ENCODE measurements at places on chromosomes 4 and X.

DNA sequence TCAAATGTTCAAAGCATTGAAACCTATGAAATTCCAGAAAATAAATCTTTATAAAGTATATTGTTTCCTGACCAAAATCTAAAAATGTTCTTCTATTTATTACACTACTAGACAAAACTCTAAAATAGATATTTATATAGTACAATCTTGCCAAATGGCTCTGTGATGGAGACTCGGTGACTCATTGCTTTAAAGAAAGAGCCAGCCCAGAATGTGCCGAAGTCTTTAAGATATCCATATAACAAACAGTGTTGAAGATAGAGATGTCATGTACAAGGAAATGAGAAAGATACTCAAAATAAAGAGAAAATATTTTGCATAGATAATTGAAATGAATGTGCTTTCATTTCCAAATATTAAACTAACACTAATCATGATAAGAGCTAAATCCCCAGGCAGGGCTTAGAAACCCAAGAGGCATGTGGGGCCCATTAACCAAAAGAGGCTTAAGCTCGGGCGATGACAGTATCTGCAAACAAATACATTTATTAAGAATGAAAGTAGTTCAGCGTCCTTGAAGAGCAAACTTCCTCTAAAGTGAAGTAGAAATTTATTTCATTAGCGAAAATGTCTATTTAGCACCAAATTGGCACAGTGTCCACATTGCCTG is 102.1 kb upstream of the FAM9B start:
- no peak for DNase-seq

GRCh38 chrX:116142976-116143375 is 27.6 kb upstream of the AGTR2 start:
- DNase-seq = no peak

DNA sequence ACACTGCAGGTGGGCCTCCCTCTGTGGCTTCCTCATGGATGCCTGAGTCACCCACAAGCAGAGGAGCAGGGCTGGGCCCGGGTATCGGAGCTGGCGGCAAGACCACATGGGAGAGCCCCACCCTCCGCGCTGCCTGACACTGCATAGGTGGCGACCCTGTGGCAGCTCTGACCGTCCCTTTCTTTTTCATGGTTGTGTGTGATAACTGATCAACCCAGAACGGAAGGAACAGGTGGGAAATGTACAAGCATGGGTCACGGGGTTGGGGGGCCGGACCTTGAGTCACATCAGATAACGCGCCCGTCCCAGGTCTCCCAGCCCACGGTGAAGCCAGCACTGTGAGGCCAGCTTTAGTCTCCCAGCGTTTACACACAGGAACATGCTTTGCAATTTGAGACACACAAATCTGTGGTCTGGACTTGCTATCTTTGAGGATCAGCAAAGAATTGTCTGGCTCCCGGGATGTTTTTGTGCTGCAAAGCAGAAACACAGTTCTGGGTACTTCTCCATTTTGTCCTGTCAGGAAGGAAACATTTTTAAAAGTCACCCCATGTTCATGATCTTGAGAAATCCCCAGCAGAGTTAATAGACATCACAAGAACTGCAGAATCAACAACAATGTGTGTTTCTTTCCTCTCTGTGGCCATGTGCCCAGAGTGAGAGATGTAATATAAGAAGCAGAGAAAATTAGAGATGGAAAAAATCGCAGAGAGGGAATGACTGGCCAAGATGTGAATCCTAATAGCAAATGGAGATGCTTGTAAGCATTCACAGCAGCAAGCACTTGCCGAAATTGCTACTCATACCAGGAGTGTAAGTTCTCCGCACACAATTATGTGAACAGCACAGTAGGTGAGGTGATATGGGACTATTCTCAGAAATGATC is 70.1 kb upstream of the CBR4 start:
- DNase-seq = peak; percentile 68

GRCh38 chrX:49186125-49187027 is at the start of gene PRICKLE3:
Gene PRICKLE3 (minus strand): TSS chrX:49186373. CDS start chrX:49186297, 76 bp downstream.
- DNase-seq = no peak

- no peak for DNase-seq
These were observed 21.4 kb upstream of the NOX1 start for GRCh38 chrX:100895365-100896075.

GRCh38 chr4:5905714-5906113 is 12.8 kb upstream of the CRMP1 start:
- no peak for DNase-seq

GRCh38 chr4:138741766-138742377 is 273.7 kb upstream of the NOCT start:
- DNase-seq = no peak

GRCh38 chr4:88382621-88383020 is 4.0 kb downstream of the HERC6 start:
- no peak for DNase-seq

DNA sequence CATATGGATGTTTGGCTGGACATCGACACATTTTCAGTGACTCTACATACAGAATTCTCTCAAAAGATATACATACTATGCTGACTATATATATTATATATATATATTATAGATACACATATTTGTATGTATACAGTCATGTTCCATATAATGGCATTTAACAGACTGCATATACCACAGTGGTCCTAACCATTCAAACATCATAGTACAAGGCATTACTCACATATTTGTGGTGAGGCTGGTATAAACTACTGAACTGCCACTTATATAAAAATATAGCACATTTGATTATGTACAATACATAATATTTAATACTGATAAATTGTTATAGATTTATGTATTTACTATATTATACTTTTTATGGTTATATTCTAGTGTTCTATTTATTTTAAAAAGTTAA is 168.5 kb downstream of the IL15 start:
- DNase-seq = no peak

DNA sequence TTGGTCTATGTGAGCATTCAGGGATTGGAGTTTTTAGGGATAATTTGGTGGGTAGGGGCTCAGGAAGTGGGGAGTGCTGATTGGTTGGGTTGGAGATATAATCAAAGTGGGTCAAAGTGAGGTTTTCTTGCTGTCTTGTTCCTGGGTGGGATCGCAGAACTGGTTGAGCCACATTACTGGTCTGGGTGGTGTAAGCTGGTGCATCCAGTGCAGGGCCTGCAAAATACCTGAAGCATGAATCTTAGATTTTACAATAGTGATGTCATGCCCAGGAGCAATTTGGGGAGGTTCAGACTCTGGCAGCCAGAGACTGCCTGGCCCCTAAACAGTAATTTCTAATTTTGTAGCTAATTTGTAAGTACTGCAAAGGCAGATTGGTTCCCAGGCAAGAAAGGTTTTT is 665.6 kb upstream of the PRKX start:
- no peak for DNase-seq

- DNase-seq = no peak
These were observed 9.8 kb downstream of the SPP1 start for GRCh38 chr4:87985097-87985886.

- no peak for DNase-seq
These were observed 999.1 kb downstream of the STPG2 start for GRCh38 chr4:97144199-97144598.

DNA sequence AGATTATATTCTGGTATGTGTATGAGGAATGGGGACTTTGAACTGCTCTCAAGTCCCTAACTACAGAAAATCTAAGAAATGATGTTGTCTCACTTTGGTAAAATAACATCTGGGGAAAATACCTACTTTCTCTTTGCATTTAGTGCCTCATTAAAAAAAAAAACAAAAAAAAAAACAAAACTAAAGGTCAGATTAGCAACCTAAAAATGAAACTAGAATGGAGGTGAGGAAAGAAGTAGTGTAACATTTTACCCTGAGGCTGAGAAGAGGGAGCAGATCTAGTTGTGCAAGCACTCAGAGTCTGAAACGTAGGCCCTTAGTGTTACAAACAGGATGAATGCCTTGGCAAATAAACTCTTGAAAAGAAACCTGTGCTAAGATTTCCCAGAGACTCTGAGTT is 56.0 kb downstream of the VGLL1 start:
- no peak for DNase-seq

DNA sequence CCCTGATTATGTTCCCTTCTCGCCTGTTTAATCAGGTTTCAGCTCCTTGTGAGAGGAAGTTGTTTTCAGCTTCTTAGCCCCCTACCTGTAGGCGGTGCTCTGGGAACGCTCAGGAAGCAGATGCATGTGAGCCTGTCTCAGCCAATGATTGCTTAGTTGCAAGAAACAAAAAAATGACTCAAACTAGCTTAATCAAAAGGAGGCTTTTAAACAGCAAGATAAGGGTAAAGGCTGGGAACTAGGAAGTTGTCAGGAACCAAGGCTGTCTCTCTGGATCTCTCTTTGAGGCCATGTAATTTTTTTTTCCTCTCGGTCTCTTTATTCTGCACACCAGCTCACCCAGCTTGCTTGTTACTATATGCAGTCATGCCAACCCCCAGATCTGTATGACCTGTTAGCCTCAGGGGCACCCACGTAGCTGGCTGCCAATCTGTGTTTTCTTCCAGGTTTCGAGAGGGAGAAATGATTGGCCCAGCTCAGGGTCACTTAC is 109.1 kb downstream of the PTTG2 start:
- DNase-seq = no peak

DNA sequence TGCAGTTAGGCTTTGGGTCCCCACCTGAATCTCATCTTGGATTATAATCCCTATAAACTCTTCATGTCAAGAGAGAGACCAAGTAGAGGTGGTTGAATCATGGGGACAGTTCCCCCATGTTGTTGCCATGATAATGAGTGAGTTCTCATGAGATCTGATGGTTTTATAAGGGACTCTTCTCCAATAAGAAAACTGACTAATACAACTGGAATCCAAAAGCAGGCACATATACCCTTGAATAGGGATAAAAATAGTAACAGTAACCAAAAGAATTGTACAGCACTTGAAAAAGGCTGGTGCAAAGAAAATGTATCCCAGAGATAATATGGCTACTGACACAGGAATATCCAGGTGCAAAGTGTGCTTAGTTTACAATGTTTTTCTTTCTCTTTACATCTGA is 351.5 kb upstream of the MAD2L1 start:
- DNase-seq = no peak

- no peak for DNase-seq
These were observed 9.7 kb upstream of the GUF1 start for GRCh38 chr4:44668526-44668925.

DNA sequence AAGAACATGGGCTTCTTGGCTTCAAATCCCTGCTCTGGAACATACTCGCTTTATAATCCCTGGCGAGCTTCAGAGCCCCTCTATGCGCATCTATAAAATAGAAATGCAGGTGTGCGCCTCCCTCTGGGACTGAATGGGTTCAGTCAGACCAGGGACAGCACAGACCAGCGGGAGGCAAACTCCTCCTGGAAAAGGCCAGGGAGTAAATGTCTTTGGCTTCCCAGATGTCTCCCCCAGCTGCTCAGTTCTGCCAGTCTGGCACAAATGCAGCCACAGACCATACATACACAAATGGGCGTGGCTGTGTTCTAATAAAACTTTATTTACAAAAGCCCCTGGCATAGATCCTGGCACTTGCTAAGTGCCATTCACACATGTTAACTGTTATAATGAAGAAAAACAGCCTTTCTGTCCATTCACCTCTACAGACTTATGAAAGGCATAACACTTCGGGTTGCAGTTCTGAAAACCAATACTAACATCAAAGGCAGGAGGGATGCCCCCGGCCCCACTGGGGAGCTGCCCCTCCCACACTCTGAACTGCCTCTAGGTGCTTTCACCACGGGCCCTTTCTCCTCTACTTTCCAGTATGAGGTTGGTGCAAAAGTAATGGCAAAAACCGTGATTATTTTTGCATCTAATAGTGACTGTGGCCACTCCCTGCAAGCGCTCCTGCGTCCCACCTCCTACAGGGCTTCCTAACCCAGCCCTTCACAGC is 4.6 kb downstream of the JAKMIP1 start:
- DNase-seq = no peak

DNA sequence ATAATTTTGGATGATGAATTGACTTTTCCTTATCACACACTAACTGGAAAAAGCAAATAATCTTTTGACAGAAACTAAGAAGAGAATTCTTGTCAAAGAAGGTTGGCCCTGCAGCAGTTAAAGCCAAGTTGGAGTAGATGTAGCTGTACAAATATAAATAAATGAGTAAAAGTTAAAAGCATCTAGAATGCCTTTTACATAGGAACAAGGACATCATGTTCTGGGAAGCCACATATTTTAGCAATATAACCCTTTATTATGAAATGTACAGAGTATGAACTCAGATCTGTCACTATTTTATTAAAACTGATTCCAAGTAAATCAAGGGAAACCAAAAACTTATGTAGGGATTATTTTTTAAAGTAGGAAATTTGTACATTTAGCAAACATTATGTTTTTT is 269.4 kb upstream of the FAT4 start:
- no peak for DNase-seq

- DNase-seq = no peak
These were observed 90.5 kb upstream of the ZNF827 start for GRCh38 chr4:146029147-146029546.

GRCh38 chr4:169756971-169757574 is 671 bp downstream of the HPF1 start:
- DNase-seq = no peak

- no peak for DNase-seq
These were observed 4.2 kb downstream of the HGFAC start for GRCh38 chr4:3445829-3446545.

DNA sequence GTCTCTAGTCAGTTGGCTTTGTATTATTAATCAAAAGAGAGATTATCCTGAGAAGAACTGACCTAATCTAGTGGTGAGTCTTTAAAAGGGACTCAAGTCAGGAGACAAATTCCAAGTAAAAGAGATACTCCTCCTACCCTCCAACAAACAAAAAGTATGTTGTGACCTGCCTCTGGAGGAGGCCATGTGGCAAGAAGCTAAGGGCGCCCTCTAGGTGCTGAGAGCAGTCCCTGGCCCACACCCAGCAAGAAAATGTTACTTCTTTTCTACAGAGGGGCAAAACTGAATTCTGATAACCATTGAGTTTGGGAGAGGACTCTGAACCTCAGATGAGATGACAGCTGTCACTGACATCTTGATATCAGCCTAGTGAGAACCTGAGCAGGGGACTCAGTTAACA is 953.6 kb upstream of the AGA start:
- no peak for DNase-seq

DNA sequence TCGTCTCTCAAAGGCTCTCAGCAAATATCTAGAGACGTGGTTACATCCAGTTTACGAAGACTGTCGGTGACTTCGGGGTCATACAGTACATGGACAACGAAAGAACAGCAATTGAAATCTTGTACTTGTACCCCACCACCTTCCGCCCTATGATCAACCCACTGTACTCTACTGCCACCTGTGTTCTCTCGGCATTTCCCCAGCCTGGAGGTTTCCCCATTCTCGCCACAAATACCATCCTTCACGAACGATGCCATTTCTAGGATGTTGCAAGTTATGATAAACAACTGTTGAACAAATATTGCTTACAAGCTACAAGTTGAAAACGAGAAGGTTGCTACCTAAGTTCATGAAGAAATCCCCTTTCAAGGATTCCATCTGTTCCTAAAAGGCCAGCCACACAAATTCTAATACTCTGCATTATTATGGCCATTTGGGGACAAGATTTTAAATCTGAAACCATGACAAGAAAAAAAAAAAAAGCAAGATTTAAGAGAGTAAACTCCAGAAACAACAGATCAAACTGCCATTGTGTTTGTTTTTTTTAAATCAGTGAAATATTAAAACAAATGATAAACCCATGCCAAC is 1.6 kb downstream of the APBB2 start:
- DNase-seq = no peak
